ENCODE measurements at places on chromosomes 5 and 9. TPM values are rescaled to one million over a fixed set of nuclear protein-coding genes. Genes with fewer than 3 reads are reported as not detected.

SLC34A1 gene
- not detected for total RNA-seq

MARCHF11 gene
- total RNA-seq = 5.1 TPM

C5orf52 gene
- not detected for total RNA-seq

PTGER4 gene
- 0.99 TPM for total RNA-seq

ANXA2R gene
- 0.63 TPM for total RNA-seq

PCDHGB1 gene
- 1.8 TPM for total RNA-seq

CTNND2 gene
- total RNA-seq = 6.3 TPM

CRB2 gene
- 91.7 TPM for total RNA-seq

IGFBPL1 gene
- total RNA-seq = 24.2 TPM

SOWAHA gene
- 0.14 TPM for total RNA-seq

SVEP1 gene
- total RNA-seq = 2.8 TPM

CDK7 gene
- 87.5 TPM for total RNA-seq

MLANA gene
- total RNA-seq = not detected

MAMDC4 gene
- 29.7 TPM for total RNA-seq

TAF1L gene
- total RNA-seq = not detected

RANBP3L gene
- 0.85 TPM for total RNA-seq

DMRT3 gene
- total RNA-seq = not detected

DRD1 gene
- 3.1 TPM for total RNA-seq

CDH18 gene
- total RNA-seq = 0.28 TPM

ADAMTS6 gene
- 15.4 TPM for total RNA-seq

GFPT2 gene
- total RNA-seq = 37.7 TPM

LHFPL2 gene
- 126 TPM for total RNA-seq

PCDHGA10 gene
- 4.5 TPM for total RNA-seq

F2RL2 gene
- total RNA-seq = 0.98 TPM

AQP3 gene
- 6.8 TPM for total RNA-seq

SGCD gene
- total RNA-seq = 1.3 TPM

SLC46A2 gene
- total RNA-seq = not detected

RASGRF2 gene
- 0.06 TPM for total RNA-seq

PTGR1 gene
- 64.6 TPM for total RNA-seq

NME5 gene
- total RNA-seq = 4.1 TPM

MRPS2 gene
- 76.2 TPM for total RNA-seq

FRMD3 gene
- total RNA-seq = 74.1 TPM

ABO gene
- total RNA-seq = 0.04 TPM

PRDM9 gene
- total RNA-seq = not detected

SMIM27 gene
- total RNA-seq = 11.2 TPM

SAPCD2 gene
- 42.1 TPM for total RNA-seq

CER1 gene
- 1.8 TPM for total RNA-seq

PCDHB7 gene
- total RNA-seq = 1.1 TPM

NOXA1 gene
- total RNA-seq = 12.0 TPM

EXOSC3 gene
- total RNA-seq = 55.2 TPM

NUP155 gene
- 20.2 TPM for total RNA-seq

PKD2L2 gene
- total RNA-seq = not detected

SPAG8 gene
- 2.9 TPM for total RNA-seq

AJM1 gene
- 12.2 TPM for total RNA-seq

ZNF366 gene
- total RNA-seq = not detected

GRM6 gene
- not detected for total RNA-seq

IL31RA gene
- not detected for total RNA-seq

SLC25A46 gene
- total RNA-seq = 54.1 TPM

TLX3 gene
- not detected for total RNA-seq

C5orf34 gene
- total RNA-seq = 3.7 TPM

TRIP13 gene
- total RNA-seq = 9.8 TPM

PCDHA4 gene
- total RNA-seq = 14.3 TPM

Data from cardiac muscle cell (in vitro differentiated cells and primary cell).